ENCODE measurements at places on chromosomes 7 and 10. TPM values are rescaled to one million over a fixed set of nuclear protein-coding genes. Genes with fewer than 3 reads are reported as not detected.

GRCh38 chr7:46969303-46970130 is 612.4 kb downstream of the TNS3 start:
- no peak overlapping the region for H3K27ac ChIP-seq
- no peaks in the 10 kb centered on the region for H3K36me3 ChIP-seq

- H3K36me3 ChIP-seq = no peaks in the 10 kb centered on the region
- H3K4me3 ChIP-seq = no peak overlapping the region
- H3K4me1 ChIP-seq = peaks cover 2% of the 10 kb centered on the region
- no peak overlapping the region for H3K27ac ChIP-seq
Measured at GRCh38 chr10:844552-844951, 87.0 kb downstream of the LARP4B start.

GRCh38 chr7:111990643-111991042 is 215.6 kb downstream of the DOCK4 start:
- no peak overlapping the region for H3K4me3 ChIP-seq
- no peaks in the 10 kb centered on the region for H3K36me3 ChIP-seq
- H3K4me1 ChIP-seq = no peaks in the 10 kb centered on the region
- H3K27ac ChIP-seq = no peak overlapping the region
- H3K27me3 ChIP-seq = no peaks in the 10 kb centered on the region

DNA sequence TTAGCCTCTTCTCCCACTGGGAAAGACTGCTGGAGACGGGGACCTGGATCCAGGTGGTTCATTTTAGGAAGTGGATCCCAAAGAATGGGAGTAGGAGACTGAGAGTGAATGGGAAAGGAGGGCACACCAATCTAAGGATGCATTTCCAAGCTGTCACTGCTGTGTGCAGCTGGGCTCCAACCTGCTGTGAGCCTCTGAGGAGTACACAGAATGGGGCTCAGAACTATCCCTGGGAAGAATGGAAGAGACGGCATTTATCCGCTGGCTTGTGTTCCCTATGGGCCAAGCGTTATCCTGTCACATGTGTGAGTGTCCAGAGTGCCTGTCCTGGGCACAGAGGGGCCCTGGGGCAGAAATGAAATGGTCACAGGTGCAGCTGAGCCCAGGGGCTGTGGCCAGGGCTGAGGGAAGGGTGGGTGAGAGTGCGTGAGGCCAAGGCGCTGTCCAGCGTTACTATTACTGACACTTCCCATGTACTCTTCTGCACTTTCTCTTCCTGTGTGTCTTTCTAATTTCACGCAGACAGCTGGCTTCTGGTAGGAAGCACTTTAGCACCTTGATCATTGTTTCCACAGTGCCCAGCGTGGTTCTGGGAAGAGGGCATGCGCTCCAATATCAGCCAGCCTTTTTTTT is 35.4 kb upstream of the PODXL start:
- H3K4me1 ChIP-seq = no peaks in the 10 kb centered on the region
- DNase-seq = no peak
- no peak overlapping the region for H3K27ac ChIP-seq
- H3K36me3 ChIP-seq = no peaks in the 10 kb centered on the region

DNA sequence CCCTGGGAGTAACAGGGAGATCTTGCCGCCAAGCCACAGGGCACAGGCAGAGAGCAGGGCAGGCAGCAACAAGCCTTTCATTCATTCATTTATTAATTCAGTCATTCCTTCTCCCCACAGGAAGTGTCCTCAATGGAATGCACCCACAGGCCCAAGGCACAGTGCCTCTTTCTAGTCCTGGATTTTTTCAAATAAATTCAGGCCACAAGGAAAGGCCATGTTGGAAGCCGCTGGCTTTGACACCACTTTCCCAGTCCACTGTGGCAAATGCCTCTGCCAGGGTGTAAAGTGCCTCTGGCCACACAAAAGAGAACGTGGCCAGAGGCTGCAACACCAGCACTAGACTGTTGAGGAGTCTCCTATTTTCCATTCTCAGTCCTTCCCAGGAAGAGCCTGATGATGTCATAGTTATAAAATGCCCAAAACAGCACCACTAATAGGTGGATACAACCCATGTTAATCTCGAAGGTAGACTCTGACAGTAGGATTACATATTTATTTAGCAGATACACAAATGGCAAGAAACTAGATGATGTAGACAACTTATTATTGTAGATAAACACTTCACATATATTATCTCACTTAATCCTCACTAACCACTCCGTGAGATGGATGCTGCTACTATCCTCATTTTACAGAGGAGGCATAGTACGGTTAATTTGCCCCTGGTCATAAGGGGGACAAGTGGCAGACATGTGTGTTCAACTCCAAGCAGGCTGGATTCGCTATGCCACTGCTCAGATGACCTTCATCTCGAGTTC is 5.5 kb downstream of the JAZF1 start:
- H3K4me1 ChIP-seq = no peaks in the 10 kb centered on the region
- DNase-seq = no peak
- H3K4me3 ChIP-seq = no peak overlapping the region
- no peak overlapping the region for H3K27ac ChIP-seq
- no peaks in the 10 kb centered on the region for H3K36me3 ChIP-seq

- H3K4me3 ChIP-seq = no peak overlapping the region
- H3K4me1 ChIP-seq = no peaks in the 10 kb centered on the region
- no peaks in the 10 kb centered on the region for H3K27me3 ChIP-seq
- no peaks in the 10 kb centered on the region for H3K36me3 ChIP-seq
Measured at GRCh38 chr10:82618007-82618406, 743.0 kb downstream of the NRG3 start.

DNA sequence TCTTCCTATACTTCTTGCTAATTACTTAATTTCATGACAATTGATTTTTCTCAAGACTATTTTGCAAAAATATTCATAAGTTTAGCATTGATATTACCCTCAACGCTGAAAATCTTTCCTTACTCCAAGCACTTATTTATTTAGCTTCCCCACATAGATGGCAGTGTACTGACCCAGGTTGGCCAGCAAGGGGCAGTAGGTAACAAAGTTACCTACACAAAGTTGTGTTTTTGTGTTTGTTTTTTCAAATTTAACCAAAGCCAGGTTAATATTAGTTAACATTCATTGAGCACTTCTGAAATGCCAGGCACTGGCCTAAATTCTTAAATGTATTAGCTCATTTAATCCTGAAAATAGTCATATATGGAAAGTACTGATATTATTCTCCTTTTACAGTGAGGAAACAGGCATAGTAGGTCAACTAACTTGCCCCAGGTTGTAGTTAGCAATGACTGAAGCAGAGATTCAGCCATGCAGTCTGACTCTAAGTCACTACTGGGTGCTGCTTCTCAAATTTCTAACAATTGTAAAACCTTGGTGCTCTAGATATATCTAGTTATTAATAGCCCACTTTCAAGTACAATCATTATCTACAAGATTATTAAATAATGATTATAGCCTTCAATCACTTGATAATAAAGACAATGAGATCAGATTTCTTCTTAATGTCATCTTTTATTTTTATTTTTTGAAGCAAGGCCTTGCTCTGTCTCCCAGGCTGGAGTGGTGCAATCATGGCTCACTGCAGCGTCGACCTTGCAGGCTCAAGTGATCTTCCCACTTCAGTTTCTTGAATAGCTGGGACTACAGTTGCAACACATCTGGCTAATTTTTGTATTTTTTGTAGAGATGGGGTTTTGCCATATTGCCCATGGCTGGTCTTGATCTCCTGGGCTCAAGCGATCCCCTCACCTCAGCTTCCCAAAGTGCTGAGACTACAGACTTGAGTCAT is 5.8 kb upstream of the GGCT start:
- DNase-seq = no peak
- no peaks in the 10 kb centered on the region for H3K36me3 ChIP-seq
- no peaks in the 10 kb centered on the region for H3K4me1 ChIP-seq
- H3K4me3 ChIP-seq = no peak overlapping the region
- H3K27me3 ChIP-seq = no peaks in the 10 kb centered on the region
- no peak overlapping the region for H3K27ac ChIP-seq

DNA sequence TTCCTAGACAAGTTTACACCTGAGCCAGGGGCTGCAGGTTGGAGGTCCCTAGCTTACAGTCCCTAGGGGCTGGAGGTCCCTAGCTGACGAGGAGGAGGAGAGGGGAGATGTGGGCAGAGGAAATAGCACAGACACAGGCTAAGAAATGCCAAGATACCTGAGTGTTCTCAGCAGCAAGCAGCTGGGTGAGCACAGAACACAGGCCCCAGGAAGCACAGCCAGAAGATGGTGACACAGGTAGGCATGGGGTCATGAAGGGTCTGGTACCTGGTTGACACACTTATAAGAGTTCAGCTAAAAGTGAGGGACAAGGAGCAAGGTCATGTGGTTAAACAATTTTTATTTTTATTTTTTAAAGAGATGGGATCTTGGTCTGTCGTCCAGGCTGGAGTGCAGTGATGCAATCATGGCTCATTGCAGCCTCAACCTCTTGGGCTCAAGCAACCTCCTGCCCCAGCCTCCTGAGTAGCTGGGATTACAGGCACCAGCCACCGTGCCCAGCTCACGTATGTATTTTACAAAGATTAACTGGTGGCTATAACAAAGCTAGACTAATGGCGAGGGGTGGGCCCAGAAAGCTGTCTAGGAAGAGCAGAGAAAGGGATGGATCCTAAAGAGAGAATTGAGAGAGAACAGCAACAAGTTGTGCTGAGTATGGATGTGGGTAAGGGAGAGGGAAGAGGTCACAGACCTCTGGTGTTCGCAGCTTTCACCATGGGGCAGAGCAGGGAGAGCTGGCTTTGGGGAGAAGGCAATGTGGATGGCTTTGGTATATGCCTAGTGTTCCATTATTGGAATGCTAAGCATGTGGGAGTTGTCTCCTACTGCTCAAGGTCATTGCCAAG is 140.3 kb upstream of the KLF14 start:
- H3K4me1 ChIP-seq = no peaks in the 10 kb centered on the region
- no peak for DNase-seq
- peaks cover 4% of the 10 kb centered on the region for H3K36me3 ChIP-seq
- no peak overlapping the region for H3K27ac ChIP-seq
- no peaks in the 10 kb centered on the region for H3K27me3 ChIP-seq

DNA sequence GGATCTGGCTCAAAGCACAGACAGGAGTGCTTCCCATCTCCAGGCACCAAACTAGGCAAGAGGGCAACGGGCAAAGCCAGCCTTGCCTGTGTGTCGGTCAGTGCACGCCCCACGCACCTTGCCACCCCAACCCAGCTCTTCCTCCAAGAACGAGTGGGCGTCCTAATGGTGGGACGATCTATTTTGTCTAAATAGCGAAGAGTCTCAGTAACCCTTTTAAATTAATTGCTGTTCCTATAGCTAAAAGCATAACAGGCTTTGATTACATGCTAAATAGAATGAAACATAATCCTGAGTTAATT is 12.2 kb downstream of the EN2 start:
- DNase-seq = no peak
- no peaks in the 10 kb centered on the region for H3K4me1 ChIP-seq

DNA sequence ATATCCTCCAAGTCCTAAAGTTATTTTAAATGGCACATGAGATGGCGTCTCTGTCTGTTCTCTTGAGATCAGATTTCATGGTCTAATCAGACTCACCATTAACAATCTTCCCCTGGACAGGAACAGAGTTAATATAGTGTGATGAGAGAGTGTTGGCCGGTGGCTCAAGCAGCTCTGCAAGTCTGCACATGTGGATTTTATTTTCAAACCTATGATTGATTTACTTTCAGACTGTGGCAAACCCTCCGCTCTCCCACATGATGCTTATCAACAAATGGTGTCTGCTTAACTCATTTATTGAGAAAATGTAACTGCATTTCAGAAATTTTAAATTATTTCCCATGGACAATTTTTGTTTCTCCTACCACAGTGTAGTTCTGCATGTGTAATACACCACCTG is 46.5 kb upstream of the HGF start:
- H3K4me1 ChIP-seq = no peaks in the 10 kb centered on the region
- no peak overlapping the region for H3K27ac ChIP-seq
- H3K4me3 ChIP-seq = no peak overlapping the region
- DNase-seq = no peak
- H3K36me3 ChIP-seq = no peaks in the 10 kb centered on the region

DNA sequence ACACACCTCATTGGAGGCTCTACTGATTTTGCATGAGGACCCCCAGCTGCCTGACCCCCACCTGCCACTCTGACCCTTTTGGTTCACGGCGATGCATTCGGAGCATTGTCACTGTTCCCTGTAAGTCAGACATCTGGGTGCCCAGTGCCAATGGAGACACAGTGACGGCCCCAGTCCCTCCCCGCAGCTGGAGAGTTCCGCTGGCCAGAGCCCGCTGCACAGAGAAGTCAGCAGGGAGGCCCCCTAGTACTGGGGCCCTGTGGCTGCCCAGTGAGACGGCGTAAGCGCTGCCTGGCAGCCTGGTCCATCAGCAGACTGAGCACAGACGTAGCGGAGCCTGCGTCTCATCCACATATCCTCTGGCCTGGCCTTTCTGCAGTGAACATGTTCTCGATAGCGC is 77.5 kb downstream of the NKX6-2 start:
- DNase-seq = no peak
- no peaks in the 10 kb centered on the region for H3K27me3 ChIP-seq

GRCh38 chr7:128755819-128756476 is 16.8 kb downstream of the CALU start:
- H3K4me1 ChIP-seq = no peaks in the 10 kb centered on the region
- peak overlapping the region; percentile 9 for H3K27ac ChIP-seq
- peaks cover 9% of the 10 kb centered on the region for H3K36me3 ChIP-seq
- H3K27me3 ChIP-seq = no peaks in the 10 kb centered on the region

- H3K27me3 ChIP-seq = no peaks in the 10 kb centered on the region
- no peak overlapping the region for H3K27ac ChIP-seq
- no peaks in the 10 kb centered on the region for H3K36me3 ChIP-seq
- no peak for DNase-seq
Measured at GRCh38 chr10:45657033-45657926, 15.3 kb downstream of the ZFAND4 start.

GRCh38 chr7:91193141-91193540 is 71.1 kb upstream of the FZD1 start:
- no peak overlapping the region for H3K4me3 ChIP-seq
- no peaks in the 10 kb centered on the region for H3K4me1 ChIP-seq
- H3K27ac ChIP-seq = no peak overlapping the region
- H3K27me3 ChIP-seq = no peaks in the 10 kb centered on the region
- H3K36me3 ChIP-seq = no peaks in the 10 kb centered on the region

DNA sequence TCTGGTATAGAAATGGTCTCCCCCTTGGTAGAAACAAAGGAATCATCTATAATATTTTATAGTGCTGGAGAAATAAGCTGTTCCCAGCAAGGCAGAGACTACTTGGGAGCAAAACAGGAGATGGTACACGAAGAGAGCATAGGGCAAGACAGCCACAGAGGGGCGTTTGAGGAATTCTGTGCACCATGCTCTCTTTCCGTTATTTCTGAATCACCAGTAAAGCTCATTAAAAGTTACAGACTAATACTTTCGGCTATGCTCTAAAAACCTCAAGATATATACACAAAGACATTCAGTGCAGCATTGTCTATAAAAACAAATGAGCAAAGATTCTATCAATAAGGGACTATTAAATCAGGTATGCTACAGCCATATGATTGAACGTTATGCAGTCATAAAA is 68.5 kb upstream of the FHIP2A start:
- no peak overlapping the region for H3K4me3 ChIP-seq
- no peak overlapping the region for H3K27ac ChIP-seq

PSD gene
- 10.9 TPM for total RNA-seq

GRB10 gene
- total RNA-seq = 54.3 TPM

SLC13A1 gene
- total RNA-seq = not detected

DLX5 gene
- 0.64 TPM for total RNA-seq

PYROXD2 gene
- total RNA-seq = 15.0 TPM

SDK1 gene
- total RNA-seq = 13.2 TPM

TRIM50 gene
- total RNA-seq = 5.1 TPM

TMEM176B gene
- 14.5 TPM for total RNA-seq

TMEM139 gene
- total RNA-seq = 7.7 TPM

Data from prostate gland (tissue), 2 donors.